Activated CD4-positive, alpha-beta memory T cell treated with anti-CD3 and anti-CD28 coated beads for 36 hours (primary cell): ENCODE measurements at places on chromosomes 11 and 22. TPM values are rescaled to one million over a fixed set of nuclear protein-coding genes. Genes with fewer than 3 reads are reported as not detected.

Gene UBQLNL
- 0.17 TPM for total RNA-seq

Gene TMPRSS4
- not detected for total RNA-seq

Gene RAB3IL1
- 0.21 TPM for total RNA-seq

Gene ANGPTL5
- total RNA-seq, result not detected

Gene BRSK2
- 0.64 TPM for total RNA-seq

Gene DLG2
- 2.1 TPM for total RNA-seq

Gene PSMC3
- total RNA-seq, result 143 TPM

Gene PDE2A
- total RNA-seq, result 0.29 TPM

Gene KCTD17
- total RNA-seq, result 46.0 TPM

Gene CNTN5
- total RNA-seq, result not detected

Gene RAG1
- total RNA-seq, result 0.29 TPM

Gene OR51B5
- not detected for total RNA-seq

Gene OR6T1
- total RNA-seq, result not detected

Gene ESAM
- 0.75 TPM for total RNA-seq

Gene OR52E8
- not detected for total RNA-seq

Gene ASCL2
- total RNA-seq, result 1.5 TPM

Gene MLC1
- total RNA-seq, result not detected

Gene SYCE3
- total RNA-seq, result 0.87 TPM

Gene CCND1
- 0.19 TPM for total RNA-seq

Gene RAG2
- not detected for total RNA-seq

Gene PGGHG
- 74.3 TPM for total RNA-seq
